ENCODE measurements at places on chromosomes 5 and 9. TPM values are rescaled to one million over a fixed set of nuclear protein-coding genes. Genes with fewer than 3 reads are reported as not detected.

DNA sequence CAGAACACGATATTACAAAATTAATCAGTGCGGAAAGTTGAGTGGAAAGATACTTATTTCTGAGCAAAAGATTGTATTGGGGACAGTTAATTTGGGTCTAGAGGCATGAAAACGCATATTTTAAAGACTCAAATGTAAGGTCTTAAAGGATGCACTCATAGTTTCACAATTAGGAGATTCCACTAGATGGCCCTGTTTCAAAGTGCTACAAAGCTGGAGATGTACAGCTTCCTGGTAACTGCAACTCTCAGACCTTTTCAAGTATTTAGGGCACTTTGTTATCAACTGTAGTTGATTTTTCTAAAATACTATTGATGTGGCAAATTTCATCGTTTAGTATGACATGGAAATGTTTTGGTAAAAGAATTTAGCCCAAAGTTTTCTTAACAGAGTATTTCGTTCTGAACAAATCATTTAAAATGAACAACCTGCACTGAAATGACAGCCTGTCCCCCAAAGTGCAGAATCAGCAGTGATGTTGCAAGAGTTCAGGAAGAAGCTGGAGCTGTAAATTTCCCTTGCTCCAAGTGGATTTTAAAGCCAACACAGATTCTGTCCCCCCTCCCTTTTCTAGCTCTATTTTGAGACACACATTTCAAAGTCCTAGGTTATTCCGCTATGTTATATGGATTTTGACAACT is 16.2 kb upstream of the NDUFB6 start:
- no peaks in the 10 kb centered on the region for H3K36me3 ChIP-seq
- H3K4me3 ChIP-seq = no peak overlapping the region
- H3K27ac ChIP-seq = no peak overlapping the region
- no peaks in the 10 kb centered on the region for H3K4me1 ChIP-seq
- H3K27me3 ChIP-seq = no peaks in the 10 kb centered on the region

DNA sequence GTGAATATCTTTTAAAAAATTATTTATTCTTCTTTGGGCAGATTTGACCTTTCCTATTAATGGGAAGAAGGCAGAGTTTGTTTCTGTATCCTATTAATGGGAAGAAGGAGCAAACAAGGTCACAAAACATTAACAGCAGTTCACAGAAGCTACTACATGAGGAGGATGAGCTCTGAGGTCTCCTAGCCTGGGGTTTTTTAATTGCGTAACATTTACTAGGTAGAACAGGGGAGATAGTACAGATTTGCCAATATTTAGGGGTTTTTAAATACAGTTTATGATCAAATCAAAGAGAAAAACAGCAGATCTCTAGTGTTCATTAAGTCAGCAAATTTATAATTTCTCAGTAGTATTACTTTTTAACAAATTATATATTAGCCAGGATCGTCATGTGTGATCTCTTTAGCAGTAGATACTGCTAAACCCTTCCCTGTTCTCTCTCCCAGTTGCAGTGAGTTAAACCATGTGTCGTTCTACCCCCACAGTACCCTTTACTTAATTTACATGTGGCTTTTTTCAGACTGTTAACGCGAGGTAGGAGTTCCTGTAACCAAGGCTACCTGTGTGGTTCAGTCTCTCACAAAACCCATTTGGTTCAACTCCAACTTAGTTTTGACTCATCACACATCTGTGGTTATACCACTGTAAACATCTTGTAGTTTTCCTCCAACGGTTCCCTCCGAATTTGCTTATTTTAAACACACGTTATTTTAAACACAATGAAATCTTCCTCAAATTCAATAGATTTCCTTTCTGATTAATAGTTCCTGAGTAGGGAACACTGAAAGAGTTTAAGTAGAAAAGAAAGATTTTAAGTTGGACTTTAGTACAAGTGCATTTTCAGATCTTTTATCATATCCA is 13.3 kb downstream of the SLC25A46 start:
- no peaks in the 10 kb centered on the region for H3K4me1 ChIP-seq
- peaks cover 37% of the 10 kb centered on the region for H3K36me3 ChIP-seq
- H3K4me3 ChIP-seq = no peak overlapping the region
- no peak for DNase-seq

- H3K27ac ChIP-seq = no peak overlapping the region
- H3K36me3 ChIP-seq = no peaks in the 10 kb centered on the region
- no peaks in the 10 kb centered on the region for H3K27me3 ChIP-seq
- H3K4me1 ChIP-seq = no peaks in the 10 kb centered on the region
Observed at GRCh38 chr5:25944786-25945185, 1093.6 kb downstream of the CDH9 start.

DNA sequence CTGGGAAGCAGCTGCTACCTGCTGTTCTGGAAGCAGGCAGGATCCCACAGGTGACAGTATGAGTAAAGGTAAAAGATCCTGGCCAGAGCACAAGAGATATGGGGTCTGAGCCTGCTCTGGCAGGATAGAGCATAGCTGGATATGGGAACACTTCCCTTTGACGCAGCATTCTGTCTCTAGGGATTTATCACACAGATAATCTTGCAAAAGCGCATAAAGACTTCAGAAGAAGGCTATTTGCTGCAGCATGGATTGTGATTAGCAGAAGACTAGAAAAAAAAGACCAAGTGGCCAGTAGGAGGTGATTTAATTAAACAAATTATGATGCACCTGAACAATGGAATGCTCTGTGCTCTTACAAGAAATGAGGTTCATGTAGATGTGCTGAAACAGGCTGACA is 52.4 kb upstream of the PWWP2A start:
- H3K27ac ChIP-seq = no peak overlapping the region
- H3K4me3 ChIP-seq = no peak overlapping the region
- no peaks in the 10 kb centered on the region for H3K4me1 ChIP-seq
- no peaks in the 10 kb centered on the region for H3K36me3 ChIP-seq
- peaks cover 18% of the 10 kb centered on the region for H3K27me3 ChIP-seq
- DNase-seq = no peak

The LOX gene
- total RNA-seq = 0.09 TPM

DNA sequence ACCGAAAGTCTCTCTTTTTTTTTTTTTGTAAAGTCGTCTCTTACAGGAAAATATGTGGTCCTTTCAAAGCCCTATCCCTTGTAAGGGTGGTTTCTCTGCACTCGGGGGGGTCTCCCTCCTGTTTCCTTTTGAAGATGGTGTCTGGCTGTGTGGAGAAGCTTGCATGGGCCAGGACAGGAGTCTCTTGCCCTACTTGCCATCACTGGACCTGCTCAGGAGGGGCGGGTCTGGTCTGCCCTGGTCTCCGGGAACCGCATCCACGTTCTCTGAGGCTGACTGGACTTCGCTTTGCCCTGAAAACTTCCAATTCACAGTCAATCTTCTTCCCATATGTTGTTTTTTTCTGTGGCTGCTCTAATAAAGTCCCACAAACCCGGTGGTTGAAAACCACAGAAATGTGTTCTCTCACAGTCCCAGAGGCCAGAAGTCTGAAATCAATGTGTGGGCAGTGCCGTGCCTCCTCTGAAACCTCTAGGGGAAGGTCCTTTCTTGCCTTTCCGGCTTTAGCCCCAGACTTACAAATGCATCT is 92.9 kb upstream of the IER5L start:
- no peak overlapping the region for H3K4me3 ChIP-seq
- H3K4me1 ChIP-seq = no peaks in the 10 kb centered on the region
- no peaks in the 10 kb centered on the region for H3K36me3 ChIP-seq
- no peak overlapping the region for H3K27ac ChIP-seq

GRCh38 chr9:76245518-76245917 is 148.7 kb downstream of the RFK start:
- DNase-seq = no peak
- no peak overlapping the region for H3K27ac ChIP-seq

DNA sequence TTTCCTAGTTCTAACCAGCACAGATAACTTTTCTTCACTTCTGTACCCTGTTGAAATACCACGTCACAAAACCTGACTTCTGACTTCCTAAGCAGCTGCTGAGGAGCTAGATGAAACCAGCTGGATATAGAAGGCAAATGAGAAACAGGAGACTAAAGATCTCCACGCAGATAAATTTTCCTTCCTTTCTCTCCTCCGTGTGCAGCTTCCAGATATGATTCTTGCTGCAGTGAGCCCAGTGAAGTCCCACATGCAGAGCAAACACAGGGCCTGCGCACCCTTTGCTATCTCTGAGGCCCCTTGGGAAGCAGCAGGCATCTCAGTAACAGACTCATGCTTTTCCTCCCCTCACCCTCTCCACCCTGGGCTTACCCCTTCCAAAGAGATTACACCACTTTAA is 1638.3 kb downstream of the MAT2B start:
- DNase-seq = no peak
- H3K4me1 ChIP-seq = no peaks in the 10 kb centered on the region
- H3K27ac ChIP-seq = no peak overlapping the region
- H3K27me3 ChIP-seq = no peaks in the 10 kb centered on the region

- no peak overlapping the region for H3K27ac ChIP-seq
- H3K4me3 ChIP-seq = no peak overlapping the region
- H3K27me3 ChIP-seq = no peaks in the 10 kb centered on the region
- no peaks in the 10 kb centered on the region for H3K36me3 ChIP-seq
- no peaks in the 10 kb centered on the region for H3K4me1 ChIP-seq
- DNase-seq = no peak
Observed at GRCh38 chr5:145350513-145350912, 484.6 kb downstream of the PRELID2 start.

DNA sequence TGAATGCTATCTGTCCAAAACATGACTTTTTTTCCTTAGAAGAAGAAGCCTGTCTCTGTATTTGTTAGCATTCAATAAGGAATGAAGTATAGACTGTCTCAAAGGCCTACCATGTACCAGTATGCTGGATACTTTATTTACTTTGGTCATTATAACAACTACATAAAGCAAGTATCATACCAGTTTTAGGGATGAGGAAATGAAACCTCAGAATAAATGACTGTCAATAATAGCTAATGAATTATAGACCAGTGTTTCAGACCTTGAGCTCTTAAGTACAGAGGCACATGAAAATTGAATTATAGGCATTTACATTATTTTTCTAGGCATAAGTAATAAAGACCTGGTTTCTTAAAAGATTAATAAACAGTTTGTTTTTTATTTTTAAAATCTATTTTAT is 166.4 kb upstream of the TLX3 start:
- no peak for DNase-seq
- no peak overlapping the region for H3K27ac ChIP-seq
- no peaks in the 10 kb centered on the region for H3K36me3 ChIP-seq
- H3K4me3 ChIP-seq = no peak overlapping the region

DNA sequence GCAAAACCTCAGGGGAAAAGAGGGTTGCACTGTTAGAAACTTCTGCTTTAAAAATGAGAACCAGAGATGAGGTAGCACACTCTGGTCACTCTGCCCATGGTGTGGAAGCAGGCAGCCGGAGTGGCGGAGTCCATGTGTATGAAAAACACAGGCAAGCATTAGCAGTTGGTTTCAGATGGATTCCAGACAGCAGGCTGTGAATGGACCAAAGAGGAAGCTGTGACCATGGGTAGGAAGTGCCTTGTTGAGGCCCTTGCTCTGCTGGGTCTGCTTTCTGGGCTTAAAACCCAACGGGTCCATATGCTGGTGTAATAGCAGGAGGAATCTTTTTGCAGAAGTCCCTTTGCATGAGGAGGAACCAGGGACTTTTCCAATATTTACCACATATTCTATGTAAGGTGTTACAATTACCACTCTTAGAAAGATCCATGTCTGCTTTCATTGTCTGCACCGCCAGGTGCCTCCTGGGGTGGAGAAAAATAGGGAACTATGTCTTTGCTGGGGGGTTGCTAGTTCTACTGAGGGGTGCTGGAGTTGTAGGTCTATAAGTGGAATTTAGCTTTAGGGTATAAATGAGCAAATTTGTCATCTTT is 77.0 kb downstream of the ANKRD55 start:
- H3K4me1 ChIP-seq = peaks cover 8% of the 10 kb centered on the region
- no peaks in the 10 kb centered on the region for H3K27me3 ChIP-seq
- no peaks in the 10 kb centered on the region for H3K36me3 ChIP-seq
- no peak for DNase-seq

DNA sequence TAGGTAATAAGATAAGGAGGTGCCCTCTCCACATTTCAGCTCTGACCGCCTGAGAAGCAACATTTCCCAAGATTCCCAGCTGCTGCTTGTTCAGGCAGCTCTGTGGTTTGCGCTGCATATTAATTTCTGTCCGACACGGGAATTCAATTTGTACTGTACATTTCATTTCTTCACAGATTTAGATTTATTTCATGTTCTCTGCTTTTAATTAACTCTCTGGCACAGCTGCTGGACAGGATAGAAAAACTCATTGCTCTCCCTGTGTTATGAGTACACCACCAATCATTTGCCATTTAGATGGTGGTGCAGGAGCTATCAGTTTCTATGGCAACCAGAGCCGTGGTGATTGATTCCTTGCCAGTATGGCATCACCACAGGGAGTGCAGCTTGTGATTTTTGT is 558.5 kb downstream of the DMRTA1 start:
- H3K36me3 ChIP-seq = no peaks in the 10 kb centered on the region
- no peak overlapping the region for H3K27ac ChIP-seq
- H3K27me3 ChIP-seq = no peaks in the 10 kb centered on the region
- no peak for DNase-seq
- H3K4me3 ChIP-seq = no peak overlapping the region

GRCh38 chr5:55597014-55597981 is 62.5 kb upstream of the PLPP1 start:
- peaks cover 32% of the 10 kb centered on the region for H3K27me3 ChIP-seq
- no peak for DNase-seq
- H3K4me3 ChIP-seq = no peak overlapping the region
- no peaks in the 10 kb centered on the region for H3K4me1 ChIP-seq
- no peak overlapping the region for H3K27ac ChIP-seq
- no peaks in the 10 kb centered on the region for H3K36me3 ChIP-seq
